A172 (cell line): ENCODE measurements at places on chromosomes 12 and 14.

DNA sequence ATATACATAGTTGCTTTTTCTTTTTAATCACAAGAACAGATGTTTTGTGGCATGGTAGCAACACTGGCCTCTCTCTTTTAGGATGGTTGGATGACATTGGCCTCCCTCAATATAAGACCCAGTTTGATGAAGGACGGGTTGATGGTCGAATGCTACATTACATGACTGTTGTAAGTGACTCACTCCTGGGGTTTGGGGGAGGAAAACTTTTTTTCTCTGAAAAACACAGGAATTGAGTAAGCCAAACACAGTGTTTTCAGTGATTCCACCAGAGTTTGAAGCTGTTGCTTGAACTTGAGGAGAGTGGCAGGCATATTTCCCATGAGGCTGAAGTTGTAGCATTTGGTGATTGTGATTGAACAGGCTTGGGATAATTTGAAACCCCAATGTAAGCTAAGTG lies 13.7 kb upstream of the REP15 start:
- DNase-seq: no peak

- DNase-seq: no peak
These were observed 102.5 kb upstream of the GPHB5 start for GRCh38 chr14:63421226-63421625.

- DNase-seq: no peak
These were observed 397.4 kb downstream of the RAD51B start for GRCh38 chr14:68216957-68217356.

DNA sequence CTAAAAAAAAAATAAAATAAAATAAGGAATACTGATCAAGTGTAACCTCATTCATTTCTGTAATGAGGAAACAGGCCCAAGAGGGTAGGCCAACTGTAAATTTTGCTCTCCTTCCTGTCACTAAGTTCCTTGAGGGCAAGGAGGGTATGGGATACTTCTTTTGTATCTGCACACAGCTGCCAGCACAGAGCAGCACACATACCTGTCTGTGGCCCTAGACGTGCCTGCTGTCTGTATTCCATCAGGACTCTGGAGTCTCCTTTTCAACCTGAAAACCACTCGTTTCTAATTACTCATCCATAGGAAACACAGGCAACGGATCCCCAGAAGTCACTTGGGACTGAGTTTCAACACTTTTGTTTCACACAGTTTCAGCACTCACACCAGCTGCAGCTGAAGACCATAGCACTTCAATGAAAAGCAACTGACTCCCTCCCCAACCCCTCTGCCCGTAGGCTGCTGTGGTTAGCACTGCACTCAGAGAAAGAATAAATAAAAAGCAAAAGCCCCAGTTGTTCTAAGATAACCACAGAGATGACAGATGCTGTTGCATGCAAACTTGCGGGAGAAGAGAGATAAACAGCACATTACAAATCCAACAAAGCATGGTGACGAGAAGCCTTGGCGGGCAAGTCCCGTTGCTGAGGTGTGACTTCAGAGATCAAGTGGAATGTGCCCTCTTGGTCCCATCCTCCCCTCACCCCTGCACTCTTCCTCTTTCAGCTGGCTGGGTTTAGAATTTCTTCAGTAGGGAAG lies 24.9 kb downstream of the CRACR2A start:
- no peak for DNase-seq

GRCh38 chr12:106429043-106429552 lies 71.5 kb downstream of the POLR3B start:
- DNase-seq: no peak

DNA sequence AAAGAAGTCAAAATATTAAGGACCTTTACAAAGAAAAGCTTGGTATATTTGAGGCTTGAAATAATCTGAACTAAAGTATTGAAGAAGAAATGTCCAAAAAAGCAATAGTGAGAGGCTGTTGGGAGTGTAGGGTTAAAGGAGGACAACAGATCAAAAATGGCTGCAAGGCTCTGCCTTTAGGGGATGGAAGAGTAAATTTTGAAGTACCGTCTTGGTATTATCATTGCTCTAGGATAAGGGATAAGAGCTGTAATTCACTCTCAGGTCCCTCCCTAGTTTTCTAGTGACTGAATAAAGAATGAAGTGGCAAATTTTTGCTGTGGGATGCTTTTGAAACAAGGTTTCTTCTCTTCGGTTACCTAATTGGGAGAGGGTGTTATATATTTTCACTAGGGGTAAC lies 38.7 kb downstream of the LEMD3 start:
- no peak for DNase-seq

GRCh38 chr12:51867371-51867770 lies 18.9 kb upstream of the FIGNL2 start:
- DNase-seq: no peak

GRCh38 chr12:78418919-78419318 lies 445.7 kb upstream of the SYT1 start:
- DNase-seq: no peak

DNA sequence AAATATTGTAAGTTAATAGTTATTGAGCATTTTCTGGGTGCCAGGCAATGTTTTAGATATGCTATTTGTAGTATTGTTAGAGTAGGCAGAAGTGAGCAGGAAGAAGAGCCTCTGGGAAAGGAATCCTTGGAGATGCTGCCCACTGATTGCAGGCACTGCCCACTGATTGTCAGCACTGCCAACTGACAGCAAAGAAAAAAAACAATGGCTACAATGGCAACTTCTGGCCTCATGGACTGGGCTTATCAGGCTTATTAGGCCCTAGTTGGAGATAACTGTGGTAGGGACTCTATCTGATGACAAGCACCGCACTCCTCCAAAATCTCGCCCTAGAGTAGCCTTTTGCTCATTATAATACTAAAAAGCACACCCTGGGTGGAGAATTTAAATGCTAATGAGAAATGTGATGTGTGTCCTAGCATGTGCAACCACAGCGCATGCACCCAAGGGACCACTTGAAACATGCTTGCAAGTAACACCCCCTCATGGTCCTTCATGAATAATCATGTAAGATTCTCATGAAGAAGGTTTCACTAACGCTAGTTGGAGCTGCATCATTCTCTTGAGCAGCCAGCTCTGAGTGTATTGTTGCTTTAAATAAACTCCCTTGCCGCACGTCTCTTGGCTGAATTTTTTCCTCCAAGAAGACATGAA lies 103.5 kb upstream of the PPP4R3A start:
- DNase-seq: no peak

DNA sequence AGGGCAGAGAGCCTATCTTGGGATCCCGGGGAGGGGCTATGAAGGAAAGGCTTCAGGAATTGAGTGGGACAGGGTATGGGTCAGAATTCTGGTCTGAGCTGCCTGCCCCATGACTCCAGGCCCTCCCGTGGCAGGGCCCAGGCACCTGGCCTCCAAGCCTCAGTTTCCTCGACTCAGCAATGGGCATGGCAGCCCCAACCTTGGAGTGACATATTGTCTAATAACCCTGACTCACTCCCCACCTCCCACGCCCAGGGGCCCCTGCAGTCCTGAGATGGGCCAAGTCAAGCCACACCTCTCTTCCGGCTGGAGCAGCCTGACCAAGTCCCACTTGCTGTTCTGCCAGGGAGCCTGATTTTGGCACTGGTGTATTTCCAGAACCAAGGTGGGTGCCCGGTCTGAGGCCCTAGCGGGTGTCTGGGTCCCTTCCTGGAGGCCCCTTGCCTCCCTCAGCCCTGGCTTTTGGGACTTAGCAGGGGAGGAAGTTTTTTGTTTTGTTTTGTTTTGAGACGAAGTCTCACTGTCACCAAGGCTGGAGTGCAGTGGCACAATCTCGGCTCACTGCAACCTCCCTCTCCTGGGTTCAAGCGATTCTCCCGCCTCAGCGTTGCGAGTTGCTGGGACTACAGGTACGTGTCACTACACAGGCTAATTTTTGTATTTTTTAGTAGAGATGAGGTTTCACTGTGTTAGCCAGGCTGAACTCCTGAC lies 40.3 kb upstream of the RCOR1 start:
- peak; percentile 50 for DNase-seq

DNA sequence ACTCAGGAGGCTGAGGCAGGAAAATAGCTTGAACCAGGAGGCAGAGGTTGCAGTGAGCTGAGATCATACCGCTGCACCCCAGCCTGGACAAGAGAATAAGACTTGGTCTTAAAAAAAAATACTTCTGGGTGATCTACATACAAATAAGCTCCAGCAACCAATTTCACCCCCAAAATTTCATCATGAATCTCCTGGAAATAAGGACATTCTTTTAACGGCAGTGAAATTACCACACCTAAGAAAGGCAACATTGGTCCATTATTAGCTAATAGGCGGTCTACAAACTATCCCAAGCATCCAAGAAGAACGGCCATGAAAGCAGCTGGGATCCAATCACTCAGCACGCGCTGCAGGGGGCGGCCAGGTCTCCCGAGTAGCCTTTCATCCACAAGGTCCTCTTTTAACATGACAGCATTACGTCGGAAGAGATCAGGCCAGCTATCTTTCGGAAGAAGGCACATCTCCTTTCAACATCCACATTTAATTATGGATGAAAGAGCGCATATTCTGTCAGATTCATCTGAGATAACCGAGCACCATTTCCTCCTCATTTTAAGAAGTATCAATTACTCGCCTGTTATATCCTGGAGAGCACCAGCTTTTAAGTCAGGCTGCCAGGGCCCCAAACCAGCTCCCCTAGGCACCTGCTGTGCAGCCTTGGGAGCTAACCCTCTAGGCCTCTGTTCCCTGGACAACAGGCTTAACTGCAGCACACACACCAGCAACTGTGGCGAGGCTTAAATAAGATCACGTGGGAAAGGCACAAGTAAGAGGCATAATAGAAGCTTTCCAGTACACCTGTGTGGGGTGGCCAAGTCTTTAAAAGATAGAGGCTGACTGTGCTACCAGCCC lies 4.2 kb downstream of the SLC15A4 start:
- DNase-seq: no peak

GRCh38 chr14:31449971-31450610 lies 7.2 kb downstream of the DTD2 start:
- DNase-seq: peak; percentile 3

DNA sequence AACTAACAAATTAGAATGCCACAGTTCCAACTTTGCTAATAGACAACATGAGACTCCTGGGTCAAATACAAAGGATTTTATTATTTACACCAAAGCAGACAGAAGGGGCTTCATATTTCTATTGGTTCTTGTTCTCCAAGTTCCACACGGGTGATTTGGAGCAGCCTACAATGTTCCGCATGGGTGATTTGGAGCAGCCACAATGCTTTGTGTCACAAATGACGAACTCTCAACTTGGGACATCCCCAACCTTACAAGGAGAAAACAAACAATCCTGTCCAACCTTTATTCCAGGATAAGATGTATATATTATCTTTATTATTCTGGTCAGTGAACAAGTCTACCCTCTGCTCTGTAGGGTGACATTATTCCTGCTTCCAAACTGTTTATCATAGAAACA lies 694.3 kb upstream of the MGAT4C start:
- no peak for DNase-seq

DNA sequence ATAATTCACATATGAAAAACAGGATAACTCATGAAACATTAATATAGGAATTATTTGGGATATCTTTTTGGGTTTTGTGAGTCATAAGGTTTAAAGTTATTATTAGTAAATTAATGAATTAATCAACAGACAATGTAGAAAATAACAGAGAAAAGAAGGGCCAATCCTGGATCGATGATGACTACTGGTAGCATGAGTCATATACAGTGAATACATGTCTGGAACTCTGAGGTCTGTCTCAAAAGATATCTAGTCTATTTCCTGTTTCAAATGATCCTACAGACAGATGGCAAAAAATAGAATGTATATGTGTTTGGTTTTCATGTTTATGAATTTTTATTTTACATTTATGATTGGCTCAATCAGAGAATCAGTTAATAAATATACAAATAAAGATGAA lies 86.4 kb upstream of the RTL1 start:
- DNase-seq: no peak

- DNase-seq: no peak
These were observed 1.4 kb upstream of the ABCD2 start for GRCh38 chr12:39620659-39621658.

DNA sequence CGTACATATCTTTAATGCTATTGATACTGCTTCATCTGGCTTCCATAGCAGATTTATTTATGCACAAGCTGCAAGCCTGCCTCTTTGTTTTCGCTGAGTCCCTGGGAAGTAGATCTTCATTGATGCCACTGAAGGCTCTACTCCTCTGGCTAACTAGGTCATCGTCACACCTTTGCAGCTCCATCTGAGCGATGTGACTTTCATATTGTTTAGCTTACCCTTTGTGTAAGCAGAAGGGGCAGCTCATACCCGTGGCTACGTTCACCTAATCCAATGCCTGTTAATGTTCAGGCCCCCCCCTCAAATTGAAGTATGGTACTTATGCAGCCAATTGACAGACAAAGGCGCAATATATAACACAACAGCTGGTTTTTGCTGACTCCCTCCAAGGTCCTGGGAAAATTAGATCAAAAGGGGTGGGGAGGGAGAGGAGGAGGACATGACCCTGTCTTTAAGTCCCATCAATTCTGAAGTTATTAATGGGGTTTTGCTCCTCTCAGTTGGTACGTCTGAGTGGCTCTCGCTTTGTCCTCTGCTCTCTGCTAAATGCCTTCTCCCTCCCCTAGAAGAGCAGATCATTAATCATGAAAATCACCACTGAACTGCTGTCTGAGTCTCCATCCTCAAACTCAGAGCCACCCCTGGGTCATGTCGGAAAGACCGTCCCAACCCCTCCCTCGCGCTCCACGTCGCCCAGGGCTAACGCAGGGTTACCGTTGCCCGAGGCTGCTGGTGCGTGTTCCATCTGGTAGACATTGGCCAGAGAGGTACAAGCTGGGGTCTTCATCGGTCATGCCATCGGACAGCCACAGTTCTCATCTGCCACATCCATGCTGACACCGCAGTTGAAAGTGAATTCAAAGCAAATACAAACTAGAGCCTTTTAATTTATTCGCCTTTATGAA lies 128.8 kb downstream of the ADGRD1 start:
- no peak for DNase-seq

DNA sequence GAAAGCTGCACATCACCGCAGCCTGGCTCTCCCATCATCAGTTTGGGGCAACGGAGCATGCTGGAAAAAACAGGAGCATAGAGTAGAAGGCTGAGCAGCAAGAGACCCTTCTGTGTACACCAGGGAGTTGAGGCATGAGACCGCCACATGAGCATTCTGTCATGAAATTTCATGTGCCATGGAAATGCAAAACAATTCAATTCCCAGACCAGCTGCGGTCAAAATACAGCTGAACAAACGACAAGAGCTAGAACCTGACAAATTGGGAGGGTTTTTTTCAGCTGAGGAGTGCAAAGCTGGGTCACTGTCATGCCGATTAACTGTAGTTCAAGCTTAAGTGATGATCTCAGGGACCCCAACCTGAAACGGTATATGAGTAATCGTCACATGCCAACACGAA lies 37.1 kb downstream of the TMEM30B start:
- no peak for DNase-seq
